Activated T-helper 1 cell treated with anti-CD3 and anti-CD28 coated beads, Interleukin-12 subunit alpha, Interleukin-12 subunit beta, Interleukin-2, Interleukin-4 antibody, amounts not matched to agents 30 ng/mL and 10 ng/mL and 1 ng/mL, durations not matched to agents 14 hours and 24 hours and 36 hours (primary cell): ENCODE measurements at places on chromosomes 3 and 15. TPM values are rescaled to one million over a fixed set of nuclear protein-coding genes. Genes with fewer than 3 reads are reported as not detected.

- DNase-seq = no peak
These were observed 300.3 kb upstream of the CBLB start for GRCh38 chr3:106168962-106169750.

DNA sequence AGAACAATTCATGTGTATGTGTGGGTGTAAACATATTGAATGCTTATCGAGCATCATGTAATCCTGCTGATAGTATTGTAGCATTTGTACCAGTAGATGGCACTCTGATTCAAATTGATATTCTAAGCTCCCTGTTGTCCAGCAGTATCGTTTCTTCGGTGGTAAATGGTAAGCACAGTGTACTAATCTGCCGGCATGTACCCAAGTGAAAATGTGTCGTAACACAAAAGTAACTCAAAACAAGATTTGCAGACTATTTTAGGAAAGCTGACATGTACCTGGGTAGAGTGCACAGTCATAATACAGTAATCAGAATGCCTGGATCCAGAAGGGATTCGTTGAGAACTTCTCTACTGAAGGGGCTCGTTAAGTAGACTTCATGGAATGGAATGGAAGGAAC is 31.7 kb upstream of the MNS1 start:
- no peak for DNase-seq

DNA sequence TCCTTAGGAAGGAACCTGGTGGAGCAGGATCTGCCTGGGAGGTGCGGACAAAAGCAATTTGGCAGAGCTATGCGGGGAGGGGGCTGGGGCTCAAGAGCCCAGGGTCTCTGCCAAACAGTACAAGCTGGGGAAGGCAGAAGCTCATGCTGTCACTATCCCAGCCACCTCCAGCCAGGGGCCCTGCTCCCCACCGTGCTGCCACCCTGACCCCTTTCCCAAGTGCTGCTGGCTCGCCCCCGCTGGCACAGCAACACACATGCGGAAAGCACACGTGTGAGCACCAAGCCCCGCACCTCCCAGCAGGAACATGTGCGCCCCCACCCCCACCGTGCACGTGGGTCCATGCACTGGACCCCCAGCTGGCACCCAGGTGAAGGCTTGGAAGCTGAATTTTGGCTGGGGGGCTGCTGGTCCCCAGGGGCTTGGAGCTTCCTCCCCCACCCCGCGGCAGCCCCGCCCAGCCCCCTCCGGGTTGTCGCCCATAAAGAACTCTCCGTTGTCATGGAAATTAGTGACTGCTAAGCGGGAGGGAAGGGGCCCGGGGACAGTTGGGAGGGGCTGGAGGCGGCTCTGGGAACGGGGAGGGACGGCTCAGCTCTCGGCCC is 742 bp downstream of the CAMKV start:
- no peak for DNase-seq

GRCh38 chr15:92005154-92005553 is 151.6 kb downstream of the SLCO3A1 start:
- DNase-seq = no peak

DNA sequence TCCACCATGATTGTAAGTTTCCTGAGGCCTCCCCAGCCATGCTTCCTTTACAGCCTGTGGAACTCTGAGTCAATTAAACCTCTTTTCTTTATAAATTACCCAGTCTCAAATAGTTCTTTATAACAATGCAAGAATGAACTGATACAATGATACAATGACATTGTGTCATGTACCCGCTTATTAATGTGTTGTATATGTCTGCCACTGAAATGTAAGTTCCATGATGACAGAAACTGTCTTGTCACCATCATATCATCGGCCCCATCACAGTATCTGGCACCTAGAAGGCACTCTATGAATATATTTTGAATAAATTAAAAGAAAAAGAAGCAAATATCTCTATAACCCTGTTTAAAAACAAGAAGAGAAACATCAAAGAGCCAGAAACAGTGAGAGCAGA is 29.6 kb downstream of the FEZF2 start:
- DNase-seq = no peak

DNA sequence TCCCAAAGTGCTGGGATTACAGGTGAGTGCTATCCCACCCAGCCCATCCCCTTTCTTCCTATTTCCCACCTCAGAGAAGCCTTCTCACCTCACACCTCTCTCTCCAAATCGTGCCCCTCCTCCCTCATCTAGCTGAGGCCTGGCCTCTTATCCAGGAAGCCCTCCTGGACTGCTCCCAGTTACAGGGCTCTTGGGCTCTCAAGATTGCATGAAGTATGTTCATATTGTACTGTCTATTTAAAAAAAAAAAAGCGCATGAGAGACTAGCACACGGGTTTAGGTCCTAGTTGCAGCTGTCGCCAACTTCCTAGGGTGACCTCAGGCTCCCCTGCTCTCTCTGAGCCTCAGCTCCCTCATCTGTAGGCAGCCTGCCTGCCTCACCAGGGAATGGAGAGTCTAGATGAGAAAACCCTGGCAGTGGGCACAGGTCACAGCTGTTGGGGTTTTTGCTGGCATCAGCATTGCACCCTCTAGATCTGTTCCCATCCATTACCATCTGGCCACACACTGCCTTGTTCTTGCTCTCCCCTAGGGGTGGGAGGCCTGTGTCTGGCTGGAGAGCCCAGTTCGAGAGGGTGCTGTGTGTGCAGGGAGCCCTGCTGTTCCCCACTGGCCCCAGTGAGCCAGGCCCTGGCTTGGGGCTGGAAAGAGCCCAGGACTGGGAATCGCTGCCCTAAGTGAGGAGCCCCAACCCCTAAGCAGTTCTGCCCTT is 24.2 kb upstream of the C15orf39 start:
- DNase-seq = no peak

GRCh38 chr3:181899702-181900101 is 188.0 kb downstream of the SOX2 start:
- DNase-seq = no peak

DNA sequence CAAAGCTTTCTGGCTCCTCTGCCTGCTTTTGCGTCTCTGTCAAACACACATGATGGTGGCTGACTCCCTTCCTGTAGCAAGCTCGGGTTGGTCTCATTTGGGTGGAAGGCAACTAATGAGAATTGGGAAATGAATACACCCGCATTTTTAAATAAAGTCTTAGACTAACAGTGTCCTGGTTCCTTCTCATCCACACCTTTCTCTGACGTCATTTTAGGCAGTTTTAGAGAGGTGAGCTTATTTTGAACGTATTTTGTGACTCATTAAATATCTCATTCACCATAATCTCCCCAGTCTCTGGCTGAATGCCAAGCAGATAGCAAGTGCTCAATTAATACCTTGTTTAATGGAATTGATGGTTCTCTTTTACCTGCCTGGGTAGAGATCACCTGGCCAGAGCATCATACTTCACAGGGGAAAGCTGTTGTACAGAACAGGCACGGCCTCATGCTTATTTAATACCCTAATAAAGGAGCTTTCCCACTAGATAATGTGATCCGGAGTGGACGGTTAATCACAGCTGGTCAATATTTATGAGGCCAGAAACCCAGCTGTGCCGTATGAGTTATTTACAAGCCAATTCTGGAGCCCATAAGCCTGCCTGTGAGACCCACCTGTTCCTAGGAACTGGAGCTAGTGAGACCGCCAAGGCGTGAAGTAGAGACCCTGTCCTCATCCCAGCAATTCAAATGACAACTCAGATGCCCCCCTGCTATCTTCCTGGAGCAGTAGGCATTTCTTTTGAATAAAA is 149.7 kb upstream of the PROK2 start:
- DNase-seq = no peak

Gene CPLX3
- total RNA-seq = 0.17 and 0.29 TPM in 2 replicates

Gene VIPR1
- 0.69 and 0.88 TPM in 2 replicates for total RNA-seq

DNA sequence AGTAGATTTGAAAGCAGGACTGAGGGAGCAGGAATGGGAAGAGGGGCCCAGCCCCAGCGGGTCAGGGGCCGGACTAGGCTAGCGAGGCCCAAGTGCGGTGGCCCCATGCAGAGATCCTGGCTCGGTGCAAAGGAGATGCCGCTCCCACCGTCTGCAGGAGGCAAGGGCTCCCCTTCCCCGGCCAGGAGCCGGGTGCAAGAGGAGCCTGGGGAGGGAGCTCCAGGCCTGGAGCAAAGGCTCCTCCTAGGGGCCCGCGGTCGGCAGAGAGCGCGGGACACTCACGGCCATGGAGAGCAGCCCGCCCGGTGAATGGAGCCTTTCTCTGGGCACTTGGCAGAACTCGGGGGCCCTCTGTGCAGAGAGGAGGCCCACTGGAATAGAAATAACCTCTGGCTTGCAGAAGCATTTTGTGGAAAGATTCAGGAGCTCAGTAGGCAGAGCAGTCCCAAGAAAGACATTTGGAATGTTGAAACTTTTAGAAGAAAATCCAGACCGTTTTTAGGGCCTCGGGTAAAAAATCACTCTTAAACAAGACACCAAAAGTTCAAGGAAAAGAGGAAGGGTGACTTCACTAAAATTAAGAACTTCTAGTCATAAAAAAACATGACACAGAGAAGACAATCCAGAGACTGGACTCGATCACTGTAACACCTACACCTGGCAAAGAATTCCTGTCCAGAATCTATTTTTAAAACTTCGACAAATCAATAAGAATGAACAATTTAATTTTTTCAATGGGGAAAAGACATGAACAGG is 43.0 kb upstream of the USP3 start:
- no peak for DNase-seq
